ENCODE measurements at places on chromosomes 5 and 9.

DNA sequence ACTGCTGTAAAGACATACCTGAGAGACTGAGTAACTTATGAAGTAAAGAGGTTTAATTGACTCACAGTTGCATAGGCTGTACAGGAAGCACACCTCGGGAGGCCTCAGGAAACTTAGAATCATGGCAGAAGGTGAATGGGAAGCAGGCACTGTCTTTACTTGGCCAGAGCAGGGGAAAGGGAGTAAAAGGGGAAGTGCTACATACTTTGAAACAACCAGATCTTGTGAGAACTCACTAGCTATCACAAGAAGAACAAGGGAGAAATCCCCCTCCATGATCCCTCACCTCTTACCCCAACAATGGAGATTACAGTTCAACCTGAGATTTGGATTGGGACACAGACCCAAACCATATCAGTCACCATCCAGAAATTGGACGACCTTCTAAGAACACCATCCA, 1285.8 kb upstream of the CDH9 start:
- no peaks in the 10 kb centered on the region for H3K27me3 ChIP-seq
- H3K4me3 ChIP-seq, result no peak overlapping the region
- DNase-seq, result no peak
- no peaks in the 10 kb centered on the region for H3K4me1 ChIP-seq
- no peak overlapping the region for H3K27ac ChIP-seq
- no peaks in the 10 kb centered on the region for H3K36me3 ChIP-seq

GRCh38 chr5:136749016-136749415, 383.7 kb upstream of the TRPC7 start:
- H3K27ac ChIP-seq, result no peak overlapping the region
- H3K4me3 ChIP-seq, result no peak overlapping the region
- H3K36me3 ChIP-seq, result no peaks in the 10 kb centered on the region
- no peak for DNase-seq
- H3K4me1 ChIP-seq, result no peaks in the 10 kb centered on the region

- no peaks in the 10 kb centered on the region for H3K27me3 ChIP-seq
- H3K36me3 ChIP-seq, result no peaks in the 10 kb centered on the region
- peaks cover 7% of the 10 kb centered on the region for H3K4me1 ChIP-seq
Measured at GRCh38 chr9:107875571-107875980, 386.0 kb upstream of the KLF4 start.

DNA sequence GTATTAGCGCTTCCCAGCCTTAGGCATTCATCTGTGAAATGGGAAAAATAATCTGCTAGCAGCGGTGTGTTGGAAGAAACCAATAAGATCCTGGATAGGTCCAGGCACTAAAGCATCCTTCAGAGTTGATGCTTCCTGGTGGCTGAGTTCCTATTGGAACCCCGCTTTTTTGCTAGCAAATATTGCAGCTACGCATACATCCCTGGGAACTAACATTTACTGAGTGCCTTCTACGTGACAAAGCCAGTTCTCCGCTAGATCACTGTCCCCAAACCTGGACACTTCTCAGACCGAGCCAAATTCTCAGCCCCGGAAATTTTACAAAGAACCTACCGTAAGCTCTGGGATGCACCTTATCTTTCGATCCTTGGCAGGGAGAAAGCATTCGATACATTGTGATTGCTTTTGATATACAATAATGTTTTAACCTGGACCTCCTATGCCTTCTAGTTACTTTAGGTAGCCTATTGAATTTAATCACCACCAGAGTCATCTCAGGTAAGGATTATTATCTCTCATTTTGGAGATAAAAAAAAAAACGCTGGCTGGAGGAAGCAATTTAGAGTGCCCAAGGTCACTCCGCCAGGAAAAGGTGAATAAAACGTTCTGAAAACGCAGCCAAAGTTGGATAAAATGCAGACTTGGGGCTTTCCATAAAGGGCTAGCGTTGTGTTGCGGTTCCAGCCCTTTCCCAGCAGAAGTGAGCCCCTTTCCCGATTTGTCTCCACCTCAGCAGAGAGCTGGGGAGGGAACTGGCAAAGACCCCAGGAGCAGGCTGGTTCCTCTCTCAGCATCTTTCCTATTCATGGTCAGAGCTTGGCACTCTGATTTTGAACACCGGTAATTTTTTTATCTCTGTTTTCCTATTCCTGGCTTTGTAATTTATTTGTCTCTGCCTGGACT, 2.6 kb upstream of the MSX2 start:
- H3K36me3 ChIP-seq, result no peaks in the 10 kb centered on the region
- no peak for DNase-seq
- peak overlapping the region; percentile 25 for H3K4me3 ChIP-seq
- peaks cover 91% of the 10 kb centered on the region for H3K27me3 ChIP-seq
- H3K27ac ChIP-seq, result no peak overlapping the region

GRCh38 chr5:178318382-178318781, 85.8 kb upstream of the PHYKPL start:
- H3K4me1 ChIP-seq, result no peaks in the 10 kb centered on the region
- no peak for DNase-seq
- H3K4me3 ChIP-seq, result no peak overlapping the region
- H3K36me3 ChIP-seq, result no peaks in the 10 kb centered on the region
- no peak overlapping the region for H3K27ac ChIP-seq
- no peaks in the 10 kb centered on the region for H3K27me3 ChIP-seq

- peaks cover 8% of the 10 kb centered on the region for H3K27me3 ChIP-seq
- peaks cover 13% of the 10 kb centered on the region for H3K4me1 ChIP-seq
- no peaks in the 10 kb centered on the region for H3K36me3 ChIP-seq
- no peak for DNase-seq
- peak overlapping the region; percentile 71 for H3K4me3 ChIP-seq
Measured at GRCh38 chr9:14314424-14314928, 535 bp upstream of the NFIB start.

- H3K4me1 ChIP-seq, result no peaks in the 10 kb centered on the region
- no peak for DNase-seq
- no peak overlapping the region for H3K27ac ChIP-seq
- no peaks in the 10 kb centered on the region for H3K36me3 ChIP-seq
Measured at GRCh38 chr5:72433522-72433921, 73.7 kb downstream of the ZNF366 start.

DNA sequence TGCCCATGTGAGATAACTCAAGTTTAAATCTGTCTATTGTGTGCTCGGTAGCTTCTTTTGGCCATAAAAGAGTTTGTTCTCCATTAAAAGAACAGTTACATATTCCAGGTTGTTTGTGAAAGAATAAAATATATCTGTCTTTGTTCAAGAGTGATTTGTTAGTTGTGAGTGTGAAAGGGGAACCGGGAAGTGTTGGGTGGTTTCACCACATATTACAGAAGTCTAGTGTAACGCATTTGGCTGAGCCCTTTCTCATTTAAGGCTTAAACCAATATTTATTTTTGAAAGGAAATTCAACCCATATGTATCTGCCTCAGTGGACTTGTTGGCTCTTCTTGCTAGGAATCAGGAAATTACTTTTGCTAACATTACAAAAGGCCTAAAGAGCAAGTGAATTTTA, 54.1 kb upstream of the DMRTA1 start:
- no peak overlapping the region for H3K4me3 ChIP-seq
- H3K27ac ChIP-seq, result no peak overlapping the region
- DNase-seq, result no peak
- no peaks in the 10 kb centered on the region for H3K27me3 ChIP-seq

- H3K27ac ChIP-seq, result no peak overlapping the region
- H3K36me3 ChIP-seq, result no peaks in the 10 kb centered on the region
- no peak overlapping the region for H3K4me3 ChIP-seq
Measured at GRCh38 chr9:118896324-118897000, 472.8 kb downstream of the BRINP1 start.

- no peak overlapping the region for H3K4me3 ChIP-seq
- H3K4me1 ChIP-seq, result no peaks in the 10 kb centered on the region
- no peak overlapping the region for H3K27ac ChIP-seq
- H3K27me3 ChIP-seq, result no peaks in the 10 kb centered on the region
- no peaks in the 10 kb centered on the region for H3K36me3 ChIP-seq
Measured at GRCh38 chr5:136246122-136246521, 53.2 kb upstream of the SMIM32 start.

GRCh38 chr5:317086-317811, 4.3 kb upstream of the AHRR start:
- DNase-seq, result peak; percentile 86
- no peak overlapping the region for H3K4me3 ChIP-seq
- peaks cover 37% of the 10 kb centered on the region for H3K27me3 ChIP-seq
- no peaks in the 10 kb centered on the region for H3K36me3 ChIP-seq
- peaks cover 1% of the 10 kb centered on the region for H3K4me1 ChIP-seq

GRCh38 chr5:1118231-1118698, 6.4 kb upstream of the SLC12A7 start:
- H3K27ac ChIP-seq, result no peak overlapping the region
- no peaks in the 10 kb centered on the region for H3K27me3 ChIP-seq
- H3K36me3 ChIP-seq, result no peaks in the 10 kb centered on the region
- peaks cover 7% of the 10 kb centered on the region for H3K4me1 ChIP-seq
- H3K4me3 ChIP-seq, result no peak overlapping the region

DNA sequence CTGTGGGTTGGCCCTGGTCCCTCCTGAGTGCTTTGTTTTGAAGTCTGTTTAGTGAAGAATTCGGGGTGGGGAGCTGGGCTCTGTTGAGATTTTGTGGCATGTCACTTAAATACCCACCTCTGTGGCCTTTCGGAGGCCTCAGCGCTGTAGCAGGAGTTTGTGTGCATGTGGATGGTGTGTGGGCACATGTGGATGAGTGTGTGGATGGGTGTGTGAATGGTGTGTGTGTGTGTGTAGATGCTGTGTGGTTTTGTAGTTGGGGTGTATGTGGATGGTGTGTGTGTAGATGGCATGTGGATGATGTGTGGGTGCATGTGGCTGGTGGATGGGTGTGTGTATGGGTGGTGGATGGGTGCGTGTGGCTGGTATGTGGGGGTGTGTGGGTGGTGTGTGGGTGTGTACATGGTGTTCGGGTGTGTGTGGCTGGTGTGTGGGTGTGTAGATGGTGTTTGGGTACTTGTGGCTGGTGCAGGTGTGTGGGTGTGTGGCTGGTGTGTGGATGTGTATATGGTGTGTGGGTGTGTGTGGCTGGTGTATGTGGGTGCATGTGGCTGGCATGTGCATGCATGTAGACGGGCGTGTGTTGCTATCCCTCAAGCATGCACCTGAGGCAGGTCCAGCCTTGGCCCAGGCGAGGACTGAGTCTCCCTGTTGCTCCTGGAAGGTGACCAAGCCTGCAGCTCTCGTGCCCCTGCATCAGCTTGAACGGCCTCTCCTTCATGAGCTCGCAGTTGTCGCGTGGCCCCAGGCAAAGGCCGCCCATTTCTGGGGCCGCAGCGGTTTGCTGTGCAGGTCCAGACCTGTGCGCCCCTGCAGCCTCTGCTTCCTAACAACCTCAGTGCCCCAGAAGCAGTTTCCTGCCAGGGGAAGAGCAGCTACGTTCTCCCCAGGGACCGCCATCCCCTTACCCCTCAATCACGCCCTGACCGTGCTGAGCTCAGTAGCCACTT, 54.0 kb upstream of the FCN2 start:
- no peaks in the 10 kb centered on the region for H3K4me1 ChIP-seq
- peaks cover 4% of the 10 kb centered on the region for H3K36me3 ChIP-seq
- no peaks in the 10 kb centered on the region for H3K27me3 ChIP-seq
- H3K4me3 ChIP-seq, result no peak overlapping the region
- no peak overlapping the region for H3K27ac ChIP-seq

- no peak overlapping the region for H3K27ac ChIP-seq
- no peaks in the 10 kb centered on the region for H3K27me3 ChIP-seq
- DNase-seq, result no peak
- no peak overlapping the region for H3K4me3 ChIP-seq
Measured at GRCh38 chr5:176579323-176579722, 30.2 kb downstream of the CDHR2 start.

- no peaks in the 10 kb centered on the region for H3K36me3 ChIP-seq
- no peak overlapping the region for H3K27ac ChIP-seq
- no peaks in the 10 kb centered on the region for H3K4me1 ChIP-seq
- no peaks in the 10 kb centered on the region for H3K27me3 ChIP-seq
- DNase-seq, result no peak
Measured at GRCh38 chr5:93130624-93131490, 450.2 kb downstream of the NR2F1-AS1 start.
